ENCODE measurements at places on chromosomes 16 and 17. TPM values are rescaled to one million over a fixed set of nuclear protein-coding genes. Genes with fewer than 3 reads are reported as not detected.

KRT32 gene
- polyA plus RNA-seq, result not detected

CLEC19A gene
- polyA plus RNA-seq, result not detected

CYGB gene
- polyA plus RNA-seq, result 9.9 TPM

HOXB3 gene
- polyA plus RNA-seq, result 2.8 TPM

Data from stomach (tissue), 19 donors.